ENCODE measurements at places on chromosomes 16 and 17.

GRCh38 chr17:6347776-6348175, 87.1 kb downstream of the AIPL1 start:
- H3K4me3 ChIP-seq = no peak overlapping the region
- H3K4me1 ChIP-seq = no peaks in the 10 kb centered on the region
- H3K27ac ChIP-seq = no peak overlapping the region
- H3K36me3 ChIP-seq = no peaks in the 10 kb centered on the region
- no peaks in the 10 kb centered on the region for H3K27me3 ChIP-seq

- DNase-seq = no peak
- no peaks in the 10 kb centered on the region for H3K36me3 ChIP-seq
- H3K4me1 ChIP-seq = peaks cover 3% of the 10 kb centered on the region
- H3K27me3 ChIP-seq = no peaks in the 10 kb centered on the region
- H3K27ac ChIP-seq = no peak overlapping the region
Measured at GRCh38 chr16:80457871-80458270, 82.9 kb upstream of the DYNLRB2 start.

DNA sequence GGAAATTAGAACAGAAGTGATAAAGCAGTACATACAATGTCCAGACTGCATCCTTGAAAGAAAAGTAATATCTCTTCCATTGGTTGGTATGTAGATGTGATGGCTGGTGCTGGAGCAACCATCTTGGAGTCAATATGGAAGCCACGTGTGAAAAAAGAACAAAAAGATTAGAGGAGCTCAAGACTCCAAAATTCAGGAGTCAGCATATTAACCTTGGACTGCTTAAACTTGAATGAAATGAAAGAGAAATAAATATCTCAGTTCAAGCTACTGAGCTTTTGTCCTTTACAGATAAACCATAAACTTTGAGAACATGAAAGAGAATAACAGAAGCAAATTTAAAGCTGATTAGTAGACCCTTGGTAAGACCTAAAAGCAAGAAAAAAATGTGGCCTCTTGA, 197.9 kb downstream of the HS3ST3B1 start:
- H3K27ac ChIP-seq = no peak overlapping the region
- H3K4me1 ChIP-seq = no peaks in the 10 kb centered on the region
- no peak for DNase-seq
- H3K36me3 ChIP-seq = peaks cover 4% of the 10 kb centered on the region
- no peaks in the 10 kb centered on the region for H3K27me3 ChIP-seq

- H3K27ac ChIP-seq = no peak overlapping the region
- peaks cover 6% of the 10 kb centered on the region for H3K4me1 ChIP-seq
- no peak overlapping the region for H3K4me3 ChIP-seq
Measured at GRCh38 chr16:11800382-11800718, 3.3 kb upstream of the ZC3H7A start.

- no peaks in the 10 kb centered on the region for H3K27me3 ChIP-seq
- H3K36me3 ChIP-seq = no peaks in the 10 kb centered on the region
- peak overlapping the region; percentile 31 for H3K27ac ChIP-seq
- peaks cover 7% of the 10 kb centered on the region for H3K4me1 ChIP-seq
Measured at GRCh38 chr16:58125781-58126335, 3.3 kb downstream of the CFAP20 start.

GRCh38 chr16:57544124-57544653, 1.7 kb downstream of the ADGRG5 start:
- no peak for DNase-seq
- H3K27ac ChIP-seq = no peak overlapping the region
- H3K27me3 ChIP-seq = no peaks in the 10 kb centered on the region
- no peaks in the 10 kb centered on the region for H3K36me3 ChIP-seq
- H3K4me1 ChIP-seq = no peaks in the 10 kb centered on the region

GRCh38 chr16:84392031-84392360, 23.7 kb downstream of the ATP2C2 start:
- DNase-seq = no peak
- no peak overlapping the region for H3K27ac ChIP-seq
- H3K4me3 ChIP-seq = no peak overlapping the region
- no peaks in the 10 kb centered on the region for H3K36me3 ChIP-seq
- no peaks in the 10 kb centered on the region for H3K27me3 ChIP-seq
- H3K4me1 ChIP-seq = no peaks in the 10 kb centered on the region

Data from liver (tissue), 10 donors.